ENCODE measurements at places on chromosomes 3 and 15.

GRCh38 chr15:29470794-29471193, 201.2 kb upstream of the NSMCE3 start:
- DNase-seq, result no peak

DNA sequence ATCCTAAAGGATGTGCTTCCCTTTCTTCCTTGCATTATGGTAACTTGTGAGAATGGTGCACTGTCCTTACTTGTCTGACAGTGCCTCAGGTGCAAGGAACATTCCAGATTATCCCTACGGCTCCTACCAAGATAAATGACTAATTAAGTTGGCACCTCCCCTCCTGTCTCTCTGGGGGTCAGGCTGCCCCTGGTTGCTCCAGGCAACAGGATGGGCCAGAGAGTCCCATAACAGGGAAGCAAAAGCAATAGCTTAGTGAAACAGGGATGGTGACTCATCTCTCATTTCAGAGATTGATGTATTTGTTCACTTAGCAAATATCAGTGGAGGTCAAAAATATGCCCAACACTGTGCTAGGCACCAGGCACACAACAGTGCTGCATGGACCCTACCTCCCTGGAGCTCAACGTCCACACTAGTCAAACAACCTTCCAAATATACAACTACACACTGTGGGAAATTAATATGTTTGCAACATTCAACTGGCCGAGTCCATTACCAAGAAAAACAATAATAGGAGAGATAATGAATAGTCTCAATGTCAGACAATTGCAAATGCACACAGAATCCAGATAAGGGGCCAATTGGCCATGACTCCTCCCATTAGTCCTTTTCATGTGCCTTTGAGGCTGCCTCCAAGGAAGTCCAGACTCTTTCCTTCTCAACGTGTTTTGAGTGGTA, 249.0 kb downstream of the TLE3 start:
- no peak for DNase-seq

DNA sequence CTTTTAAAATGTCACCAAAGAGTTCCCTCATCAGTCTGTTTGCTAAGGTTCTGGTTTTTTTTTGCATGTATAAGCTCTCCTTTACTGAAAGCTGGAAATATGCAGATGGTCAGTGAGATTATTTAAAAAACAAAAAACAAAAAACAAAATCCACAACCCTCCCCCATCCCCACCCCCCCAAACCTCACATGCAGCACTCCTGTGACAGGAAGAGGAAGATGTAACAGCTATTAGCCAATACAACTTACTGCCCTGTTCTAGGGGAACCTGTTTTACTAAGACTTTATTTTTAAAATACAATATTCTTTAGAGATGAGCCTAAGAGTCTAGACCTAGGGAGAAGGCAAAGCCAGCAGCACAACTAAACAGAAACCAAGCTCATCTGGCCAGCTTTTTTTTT, 39.5 kb downstream of the ANP32A start:
- no peak for DNase-seq

DNA sequence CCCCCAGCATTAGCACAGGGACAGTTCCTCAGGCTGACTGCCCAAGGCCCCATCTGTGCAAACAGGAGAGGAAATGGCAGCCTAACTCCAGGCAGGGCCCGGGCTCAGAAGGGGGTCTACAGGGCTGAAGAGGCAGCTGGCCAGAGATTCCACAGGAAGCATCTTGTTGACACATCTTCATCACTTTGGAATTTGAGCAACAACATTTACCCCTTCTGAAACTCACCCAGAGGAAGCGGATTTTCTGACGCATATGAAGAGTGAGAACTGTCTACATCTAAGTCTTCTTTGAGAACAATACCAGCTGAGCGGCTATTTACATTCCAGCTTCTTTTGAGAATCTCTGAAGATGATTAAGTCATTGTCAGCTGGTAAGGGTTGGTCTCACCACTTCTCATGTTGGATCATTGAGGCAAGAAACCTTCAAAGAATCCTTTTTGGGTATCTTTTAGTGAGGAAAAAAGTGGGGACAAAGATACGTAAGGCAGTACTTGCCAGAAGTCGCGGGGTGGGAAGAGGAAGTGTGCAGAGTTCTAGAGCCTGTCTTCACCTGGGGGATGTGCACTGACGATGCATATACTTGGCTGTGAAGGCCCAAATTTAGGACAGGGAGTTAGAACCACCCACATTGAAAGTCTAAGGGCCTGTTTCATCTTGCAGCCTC, 25.4 kb upstream of the SRP14 start:
- DNase-seq, result no peak

GRCh38 chr3:104108522-104108921, 1258.2 kb upstream of the ALCAM start:
- no peak for DNase-seq

- DNase-seq, result no peak
Observed at GRCh38 chr15:85810075-85810474, 15.3 kb upstream of the KLHL25 start.

- no peak for DNase-seq
Observed at GRCh38 chr15:79028411-79028964, 62.1 kb downstream of the RASGRF1 start.

DNA sequence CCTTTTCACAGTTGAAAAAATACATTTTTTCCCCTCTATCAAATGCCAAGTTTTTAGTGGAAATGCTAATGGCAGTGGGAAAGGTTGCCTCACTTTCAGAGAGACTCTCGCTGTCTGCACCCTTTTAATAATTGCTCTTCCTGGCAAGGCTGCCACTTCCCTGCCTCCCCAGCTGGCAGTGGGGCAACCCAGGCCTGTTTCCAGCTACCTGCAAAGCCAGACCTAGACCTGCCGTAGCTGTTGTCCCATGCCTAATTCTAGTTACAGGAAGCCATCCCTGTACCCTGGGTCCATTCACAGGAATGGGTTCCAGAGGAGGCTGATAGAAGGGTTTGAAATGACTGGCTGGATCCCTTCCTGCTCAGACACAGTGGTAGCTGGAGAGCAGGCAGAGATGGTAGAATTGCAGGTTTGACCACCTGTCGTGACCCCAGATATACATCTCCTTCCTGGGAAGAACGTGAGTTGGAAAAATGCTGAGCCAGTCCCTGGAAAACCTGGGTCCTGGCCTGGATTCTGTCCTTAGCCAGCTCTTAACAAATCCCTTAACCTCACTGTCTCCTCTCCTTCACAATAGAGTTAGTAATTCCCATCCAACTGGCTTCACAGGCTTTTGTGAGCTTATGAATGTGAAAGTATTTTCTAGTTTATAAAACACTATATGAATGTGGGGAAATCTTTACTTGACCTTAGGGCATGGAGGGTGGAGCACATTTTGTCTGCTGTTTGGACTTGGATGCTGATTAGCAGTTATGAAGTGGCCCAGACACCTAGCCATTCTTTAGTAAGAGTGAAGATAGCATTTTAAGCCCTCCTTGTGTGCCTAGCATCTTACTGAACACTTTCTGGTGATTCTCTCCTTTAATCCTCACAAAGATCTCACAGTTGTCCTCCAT, 12.9 kb upstream of the ALPK3 start:
- DNase-seq, result no peak

DNA sequence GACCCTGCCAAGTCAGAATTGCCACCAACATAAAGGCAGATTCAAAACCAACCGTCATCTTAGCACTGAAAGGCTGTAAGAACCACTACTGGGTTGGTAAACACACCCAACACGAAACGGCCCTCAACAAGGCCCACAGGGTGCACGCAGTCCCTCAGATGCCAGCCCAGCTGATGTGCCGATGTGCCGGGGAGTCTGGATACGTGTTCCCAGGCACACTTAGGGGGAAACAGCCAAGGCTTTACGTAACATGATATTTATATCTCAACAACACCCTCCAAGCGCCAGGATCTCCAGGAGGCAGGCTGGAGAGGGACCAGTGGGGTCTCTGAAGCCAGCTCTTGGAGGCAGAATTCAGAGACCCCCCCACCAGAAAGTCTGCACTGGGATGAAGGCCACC, 14.2 kb downstream of the POC1A start:
- DNase-seq, result no peak

DNA sequence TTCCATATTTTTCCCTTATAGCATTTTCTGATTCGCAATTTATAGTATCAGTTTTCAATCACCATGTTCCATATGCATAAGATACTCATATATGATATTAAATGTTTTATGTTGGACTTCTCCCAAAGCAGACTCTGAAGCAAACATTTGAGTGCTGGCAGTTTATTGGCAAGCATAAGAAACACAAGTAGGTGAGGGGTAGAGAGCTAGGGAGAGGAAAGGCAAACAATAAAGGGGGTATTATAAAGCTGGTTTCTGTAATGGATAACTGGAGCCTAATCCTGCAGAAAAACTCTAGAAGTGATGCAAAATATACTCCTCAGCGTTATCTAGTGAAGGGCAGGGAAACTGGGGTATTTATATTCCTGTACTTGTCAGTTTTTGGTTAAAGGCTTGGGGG, 491.5 kb upstream of the TGFBR2 start:
- no peak for DNase-seq

DNA sequence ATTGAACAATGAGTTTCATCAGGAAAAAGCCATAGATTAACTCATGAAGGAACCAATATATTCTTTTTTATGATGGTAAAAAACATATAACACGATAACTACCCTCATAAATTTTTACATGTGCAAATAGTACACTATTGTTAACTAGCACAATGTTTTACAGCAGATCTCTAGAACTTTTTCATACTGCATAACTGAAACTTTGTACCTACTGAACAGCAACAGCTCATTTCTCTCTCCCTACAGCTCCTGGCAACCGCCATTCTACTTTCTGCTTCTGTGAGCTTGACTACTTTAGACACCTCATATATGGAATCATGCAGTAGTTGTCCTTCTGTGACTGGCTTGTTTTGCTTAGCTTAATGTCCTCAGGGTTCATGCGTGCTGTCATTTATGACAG, 235.4 kb downstream of the NFKBIZ start:
- DNase-seq, result no peak

- no peak for DNase-seq
Observed at GRCh38 chr3:186670155-186670554, 4.3 kb downstream of the HRG start.

- no peak for DNase-seq
Observed at GRCh38 chr3:120324190-120324589, 25.0 kb downstream of the LRRC58 start.

GRCh38 chr3:159855599-159856346, 132.9 kb upstream of the IL12A start:
- no peak for DNase-seq

GRCh38 chr15:31339558-31339895, 12.9 kb downstream of the KLF13 start:
- DNase-seq, result no peak

DNA sequence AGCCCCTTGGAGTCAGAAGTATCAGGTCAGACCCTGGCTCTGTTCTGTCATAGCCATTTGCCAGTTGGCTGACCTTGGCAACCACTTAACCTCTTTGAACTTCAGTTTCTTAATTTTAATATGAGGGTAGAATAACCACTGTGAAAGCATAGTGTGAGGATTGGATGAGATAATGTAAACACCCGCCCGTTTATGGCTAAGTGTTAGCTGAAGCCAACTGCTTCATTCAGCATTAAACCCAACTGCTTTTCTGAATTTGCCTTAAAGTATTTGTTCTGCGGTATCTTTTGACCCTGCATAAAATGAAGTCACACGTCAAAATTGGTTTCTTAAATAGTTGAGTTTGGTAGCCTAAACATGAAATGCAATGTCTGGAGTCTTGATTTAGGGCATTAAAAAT, 121.5 kb upstream of the ABHD17C start:
- no peak for DNase-seq

- DNase-seq, result no peak
Observed at GRCh38 chr15:54424171-54424570, 445.9 kb downstream of the UNC13C start.

DNA sequence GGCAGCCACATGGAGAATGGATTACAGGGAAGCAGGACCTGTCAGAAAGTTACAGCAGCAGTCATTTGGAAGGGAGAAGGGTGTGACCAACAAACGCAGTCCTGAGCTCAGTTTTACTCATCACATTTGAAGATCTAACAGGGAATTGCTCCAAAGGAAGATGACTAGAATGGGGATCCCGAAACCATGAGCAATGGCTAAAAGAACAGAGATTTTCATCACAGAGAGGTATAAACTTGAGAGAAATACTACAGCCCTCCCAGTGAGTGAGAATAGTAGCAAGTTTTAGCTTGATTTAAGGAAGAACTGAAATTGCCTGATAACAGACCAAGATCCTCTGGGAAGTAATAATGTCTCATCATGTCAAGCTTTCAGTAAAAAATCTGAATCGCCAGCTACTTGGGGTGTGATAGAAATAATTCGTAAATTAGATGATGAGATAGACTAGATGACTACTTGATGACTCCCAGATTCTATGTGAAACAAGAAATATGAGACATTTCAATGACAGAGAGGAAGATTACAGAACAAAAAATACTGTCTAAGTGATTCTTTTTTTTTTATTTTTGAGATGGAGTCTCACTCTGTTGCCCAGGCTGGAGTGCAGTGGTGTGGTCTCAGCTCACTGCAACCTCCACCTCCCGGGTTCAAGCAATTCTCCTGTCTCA, 16.9 kb downstream of the CD47 start:
- DNase-seq, result no peak

- no peak for DNase-seq
Observed at GRCh38 chr3:167274141-167274874, 105.8 kb downstream of the ZBBX start.

- no peak for DNase-seq
Observed at GRCh38 chr3:172074586-172074985, 35.2 kb downstream of the FNDC3B start.

- DNase-seq, result no peak
Observed at GRCh38 chr3:21140785-21141184, 610.2 kb downstream of the ZNF385D start.

- no peak for DNase-seq
Observed at GRCh38 chr3:71062952-71063772, 520.4 kb downstream of the FOXP1 start.

- no peak for DNase-seq
Observed at GRCh38 chr3:157408499-157409149, 28.0 kb upstream of the PTX3 start.

DNA sequence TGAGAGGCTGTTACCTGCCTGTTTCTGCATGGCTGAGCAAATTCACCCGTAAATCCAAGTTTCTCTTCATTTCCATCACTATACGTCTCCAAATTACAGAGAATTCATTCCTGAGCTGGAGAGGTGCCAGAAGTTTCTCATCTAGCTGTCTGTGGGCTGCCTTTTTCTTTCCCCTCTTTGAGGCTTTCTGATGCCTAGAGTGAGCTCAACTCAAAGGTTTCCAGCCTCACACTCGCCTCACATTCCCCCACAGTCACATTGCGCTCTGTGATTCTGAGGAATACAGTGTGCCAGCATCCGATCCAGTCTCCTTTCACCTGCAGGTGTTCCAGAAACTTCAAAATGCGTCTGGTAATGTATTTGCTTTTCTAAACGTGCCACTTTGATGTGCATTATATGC, 267.2 kb downstream of the MFSD1 start:
- no peak for DNase-seq

GRCh38 chr15:62324382-62324781, 159.3 kb upstream of the C2CD4B start:
- DNase-seq, result no peak

GRCh38 chr15:64696481-64696880, 78.9 kb downstream of the RBPMS2 start:
- DNase-seq, result no peak
